ENCODE measurements at places on chromosomes 4 and X. TPM values are rescaled to one million over a fixed set of nuclear protein-coding genes. Genes with fewer than 3 reads are reported as not detected.

DNA sequence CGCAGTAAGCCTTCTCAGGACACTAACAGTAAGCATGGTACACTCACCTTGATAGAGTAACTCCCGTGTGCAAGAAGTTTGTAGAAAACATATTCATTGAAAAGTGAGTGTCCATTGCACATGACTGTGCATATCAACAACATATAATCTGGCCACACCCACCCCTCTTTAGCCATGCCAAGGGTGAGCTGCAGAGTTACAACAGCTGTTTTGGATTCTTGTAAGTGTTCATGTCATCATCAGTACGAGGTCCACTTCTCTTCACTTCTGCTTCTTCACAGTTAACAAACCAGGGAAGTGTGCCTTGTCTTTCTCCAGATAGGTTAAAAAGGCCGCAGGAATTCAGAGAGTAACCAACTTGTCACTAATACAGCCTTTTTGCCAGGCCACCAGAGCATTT lies 116.6 kb downstream of the IRF2 start:
- DNase-seq, result no peak

DNA sequence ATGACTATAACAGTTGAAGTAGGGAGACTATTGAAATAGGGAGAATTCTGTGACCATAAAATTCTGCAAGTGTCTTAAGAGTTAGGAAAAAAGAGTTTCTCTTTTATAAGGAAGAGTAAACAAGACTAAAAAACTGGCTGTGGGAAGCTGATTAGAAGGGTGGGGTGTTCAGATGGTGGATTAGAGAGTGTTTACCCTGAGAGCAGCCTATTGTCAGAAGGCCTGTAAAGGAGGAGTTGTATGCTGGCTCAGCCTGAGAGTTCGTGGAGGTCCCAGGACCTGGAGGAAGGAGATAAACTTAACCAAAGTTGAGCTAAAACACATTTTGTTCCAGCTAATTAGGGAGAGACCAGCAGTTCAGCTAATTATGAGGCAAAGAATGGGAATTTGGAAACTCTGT lies 629.7 kb downstream of the PCDH7 start:
- no peak for DNase-seq

DNA sequence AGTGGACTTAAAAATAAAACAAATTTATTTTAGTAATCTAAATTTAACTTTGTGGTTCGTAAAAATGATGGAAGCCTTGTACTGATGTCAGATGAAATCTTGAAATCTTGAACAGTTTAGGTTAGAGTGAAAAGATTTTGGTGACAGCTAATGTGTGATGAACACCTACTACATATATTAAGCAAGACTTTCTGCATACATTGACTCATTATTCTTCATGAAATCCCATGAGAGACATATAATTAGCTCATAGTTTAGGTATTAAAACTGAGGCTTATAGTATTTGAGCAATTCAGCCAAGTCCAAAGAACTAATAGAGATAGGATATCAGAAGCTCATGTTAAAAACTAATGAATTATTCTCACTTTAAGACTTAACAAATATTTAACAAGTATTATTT lies 66.9 kb upstream of the PCDH7 start:
- DNase-seq, result no peak

- no peak for DNase-seq
Observed at GRCh38 chr4:71300964-71301363, 37.9 kb upstream of the SLC4A4 start.

DNA sequence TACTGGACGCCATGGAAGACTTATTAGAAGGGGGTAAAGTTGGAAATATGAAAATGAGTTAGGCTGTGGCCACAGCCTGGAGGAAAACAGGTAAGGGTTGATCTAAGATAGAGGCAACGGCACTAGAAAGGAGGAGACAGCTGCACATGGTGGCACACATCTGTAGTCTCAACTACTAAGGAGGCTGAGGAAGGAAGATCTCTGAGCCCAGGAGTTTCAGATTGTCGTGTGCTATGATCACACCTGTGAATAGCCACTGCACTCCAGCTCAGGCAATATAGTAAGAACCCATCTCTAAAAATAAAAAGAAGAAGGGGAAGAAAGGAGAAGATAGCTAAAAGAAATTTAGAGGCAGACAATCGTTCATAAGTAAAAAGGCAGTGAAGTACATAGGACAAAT lies 87.8 kb upstream of the SORBS2 start:
- no peak for DNase-seq

DNA sequence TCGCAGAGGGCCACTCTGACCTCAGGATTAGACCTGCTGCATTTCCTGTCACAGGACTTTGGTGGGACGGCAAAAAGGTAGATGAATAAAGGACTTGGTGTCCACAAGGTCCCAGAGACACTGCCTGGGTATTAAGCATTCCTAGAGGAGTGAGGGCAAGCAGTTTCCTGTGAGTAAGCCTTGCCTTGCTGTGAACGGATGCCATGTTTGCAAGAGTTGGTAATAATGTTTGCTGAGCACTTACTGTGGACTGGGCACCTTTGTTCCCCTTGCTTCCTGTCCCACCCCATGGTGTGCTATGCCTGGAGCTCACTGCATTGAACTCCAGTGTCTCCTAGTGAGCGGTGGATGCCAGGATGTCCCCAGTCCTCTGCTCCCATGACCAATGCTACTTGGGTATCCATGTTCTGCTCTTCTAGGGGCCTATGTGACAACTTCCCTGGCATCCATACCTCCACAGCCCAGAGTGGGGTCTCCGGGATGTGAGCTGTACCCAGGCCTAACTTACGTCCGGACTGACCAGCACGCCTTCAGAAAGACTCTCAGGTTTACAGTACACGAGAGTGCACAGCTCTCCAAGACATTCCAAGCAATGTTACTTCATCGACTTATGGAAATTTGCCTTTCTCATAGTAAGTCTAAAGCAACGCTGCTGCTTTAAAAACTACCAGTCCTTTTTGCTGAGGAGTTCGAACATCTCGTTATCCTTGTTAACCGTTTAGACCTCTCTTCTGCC lies 95.5 kb upstream of the MSX1 start:
- no peak for DNase-seq

Gene ZNF41
- total RNA-seq, result 10.7 TPM

Gene TMSB15B
- 8.3 TPM for total RNA-seq

Gene DUSP21
- total RNA-seq, result not detected

Gene RHOXF2B
- not detected for total RNA-seq

Gene FRYL
- 57.4 TPM for total RNA-seq

Gene FAM241A
- 9.0 TPM for total RNA-seq

Gene KIAA1210
- not detected for total RNA-seq

Gene UGT2B10
- not detected for total RNA-seq
